ENCODE measurements at places on chromosomes 2 and 18.

GRCh38 chr18:35045121-35045520 lies 3.9 kb downstream of the MAPRE2 start:
- DNase-seq, result no peak

DNA sequence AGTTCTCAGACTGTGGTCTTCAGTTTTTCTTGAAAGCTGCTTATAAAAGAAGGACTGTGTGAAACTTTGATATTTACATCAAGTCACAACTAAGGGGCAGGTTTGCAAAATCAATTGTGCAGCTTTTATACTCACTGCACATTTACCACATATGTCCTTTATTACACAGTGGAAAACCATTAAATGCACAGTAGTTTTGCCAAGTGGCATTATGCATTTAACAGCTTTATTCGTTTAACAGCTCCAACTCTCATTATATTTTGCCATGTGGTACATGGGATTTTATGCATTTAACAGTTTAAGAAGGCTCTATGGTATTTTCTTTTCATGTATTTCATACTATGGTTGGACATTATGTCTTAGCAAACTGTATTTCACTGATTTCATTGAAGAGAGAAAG lies 135.6 kb downstream of the SATB2 start:
- DNase-seq, result no peak

DNA sequence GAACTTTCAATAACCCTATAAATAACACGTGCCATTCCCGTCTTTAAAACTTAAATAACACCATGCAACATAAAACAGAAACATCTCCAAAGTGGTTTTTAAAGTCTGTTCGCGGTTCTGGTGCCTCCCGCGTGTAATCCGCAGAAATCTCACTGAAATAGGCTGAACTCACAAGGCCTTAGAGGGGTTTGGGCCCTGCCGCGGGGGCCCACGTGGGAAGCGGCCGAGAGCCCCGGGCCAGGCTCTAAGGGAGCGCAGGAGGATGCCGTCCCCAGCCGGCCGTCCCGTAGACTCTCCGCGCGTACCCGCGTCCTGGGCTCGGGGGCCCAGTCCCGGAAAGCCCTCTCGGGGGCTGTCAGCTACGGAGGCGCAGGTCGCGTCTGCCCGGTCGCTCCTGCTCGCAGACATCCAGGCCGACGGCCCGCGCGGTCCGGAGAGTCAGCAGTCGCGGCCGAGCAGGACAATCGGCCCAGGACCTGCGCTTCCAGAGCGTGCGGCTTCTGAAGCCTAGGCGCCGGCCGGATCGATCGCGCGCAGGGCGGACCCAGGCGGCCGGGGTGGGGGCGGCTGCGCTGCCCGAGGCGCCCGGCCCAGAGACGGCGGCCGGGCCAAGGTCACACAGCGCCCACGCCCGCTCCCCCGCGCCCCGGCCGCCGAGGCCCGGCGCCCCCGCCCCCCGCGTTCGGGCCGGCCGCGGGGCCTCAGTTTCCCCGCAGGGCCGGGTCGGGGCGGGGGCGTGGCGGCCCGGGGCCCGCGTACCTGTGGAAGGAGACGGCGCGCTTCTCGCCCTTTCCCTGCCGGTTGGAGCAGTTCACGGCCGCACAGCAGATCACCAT lies 558 bp downstream of the THAP4 start:
- DNase-seq, result peak; percentile 12

GRCh38 chr18:77815666-77816338 lies 566.2 kb downstream of the GALR1 start:
- no peak for DNase-seq

DNA sequence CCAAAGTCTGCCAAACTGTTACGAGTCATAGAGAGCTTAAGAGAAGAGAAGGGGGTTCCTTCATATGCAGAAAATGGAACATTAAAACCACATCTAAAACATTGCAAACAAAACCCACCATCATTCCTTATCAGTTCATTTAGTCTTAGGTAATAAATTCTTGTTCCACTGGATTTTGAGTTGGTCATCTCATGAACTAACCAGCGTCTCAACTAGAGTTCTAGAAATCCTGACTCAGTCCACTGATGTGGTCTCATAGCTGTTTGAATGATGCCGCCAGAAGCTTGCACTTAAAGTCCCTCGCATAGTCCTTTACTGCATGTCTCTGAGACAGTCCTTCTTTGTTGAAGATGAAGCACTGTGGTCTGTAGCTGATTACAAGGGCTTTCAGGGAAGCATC lies 15.0 kb upstream of the CAB39 start:
- DNase-seq, result no peak

GRCh38 chr2:217103752-217104545 lies 244.1 kb upstream of the TNP1 start:
- no peak for DNase-seq

- no peak for DNase-seq
Observed at GRCh38 chr2:147224070-147224469, 620.8 kb upstream of the ACVR2A start.

DNA sequence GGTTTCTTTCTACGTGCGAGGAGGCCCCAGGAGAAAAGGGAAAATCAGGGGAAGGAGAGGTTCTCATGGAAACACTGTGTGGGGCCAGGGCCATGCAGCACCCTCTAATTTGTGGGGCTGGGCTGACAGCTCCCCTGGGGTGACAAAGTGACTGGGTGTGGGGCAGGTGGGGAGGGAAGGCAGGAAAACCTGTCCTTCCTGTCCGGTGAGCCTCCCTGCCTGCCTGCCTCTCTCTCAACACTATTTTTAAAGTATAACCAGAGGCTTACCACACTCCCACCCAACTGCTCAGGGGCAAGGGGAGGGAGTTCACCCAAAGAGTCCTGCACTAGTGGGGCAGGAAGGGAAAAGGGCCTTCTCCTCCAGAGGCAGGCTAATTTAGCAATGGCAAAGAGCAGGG lies 10.5 kb upstream of the EPAS1 start:
- DNase-seq, result no peak

- DNase-seq, result no peak
Observed at GRCh38 chr2:148875387-148876051, 492 bp downstream of the KIF5C start.

DNA sequence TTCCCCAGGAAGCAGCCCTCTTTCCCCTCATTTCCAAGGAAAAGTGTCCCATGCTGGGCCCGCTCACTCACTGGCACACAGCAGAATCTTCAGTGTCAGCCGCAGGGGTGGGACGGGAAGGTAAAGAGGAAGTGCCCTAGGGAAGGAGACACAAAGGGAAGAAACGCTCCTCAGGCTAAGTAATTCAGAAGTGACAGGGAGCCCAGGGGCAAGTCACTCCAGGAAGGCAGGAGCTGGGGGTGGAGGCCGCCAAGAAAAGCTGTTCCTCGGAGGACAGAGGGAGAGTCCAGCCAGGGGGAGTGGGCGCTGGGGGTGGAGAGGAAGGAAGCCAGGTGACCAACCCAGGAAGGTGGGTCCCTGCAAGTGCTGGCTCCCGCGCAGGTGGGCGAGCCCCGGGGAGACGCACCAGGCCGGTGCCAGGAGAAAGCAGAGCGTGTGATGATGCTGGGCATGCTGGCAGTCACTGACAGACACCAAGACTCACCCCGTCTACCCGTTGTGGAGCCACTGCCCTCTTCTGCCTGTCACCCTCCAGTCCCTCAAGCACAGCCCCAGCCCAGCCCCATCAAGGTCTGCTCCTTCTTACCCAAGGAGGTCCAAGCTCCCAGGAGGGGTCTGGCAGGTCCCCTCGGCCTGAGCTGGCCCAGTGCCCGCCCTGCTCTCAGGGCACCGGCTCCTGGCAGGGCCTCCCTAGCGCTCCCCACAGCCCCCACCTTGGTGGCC lies 21.7 kb downstream of the HDAC4 start:
- DNase-seq, result no peak

- DNase-seq, result no peak
Observed at GRCh38 chr2:237935740-237936452, 30.9 kb upstream of the UBE2F start.

DNA sequence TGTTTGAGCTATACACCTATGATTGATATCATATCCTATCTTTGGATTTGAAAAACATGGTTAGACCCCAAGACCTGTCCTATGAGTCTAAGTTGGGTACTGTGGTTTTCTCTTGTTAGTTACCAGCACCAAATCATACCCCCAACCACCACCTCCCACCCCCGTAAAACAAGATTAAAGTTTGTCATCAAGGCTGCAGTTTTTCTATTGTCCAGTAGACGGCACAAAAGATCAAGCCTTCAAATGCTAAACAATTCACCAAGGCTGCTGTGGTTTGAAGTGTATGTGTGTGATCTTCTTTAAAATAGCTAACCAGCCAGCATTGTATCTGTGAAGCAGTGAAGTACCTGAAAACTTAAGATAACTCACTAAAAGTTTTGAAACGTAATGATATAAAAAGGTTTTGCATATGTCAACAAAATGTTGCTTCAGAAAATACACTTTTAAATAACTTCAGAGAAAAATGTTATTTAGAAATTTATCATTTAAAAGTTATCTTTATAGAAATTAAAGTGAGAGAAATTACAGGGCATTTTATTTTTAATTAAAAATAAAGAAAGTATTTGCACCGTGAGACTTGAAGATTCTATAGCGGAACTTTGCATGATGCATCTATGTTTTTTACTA lies 5.8 kb upstream of the MEIS1 start:
- no peak for DNase-seq

DNA sequence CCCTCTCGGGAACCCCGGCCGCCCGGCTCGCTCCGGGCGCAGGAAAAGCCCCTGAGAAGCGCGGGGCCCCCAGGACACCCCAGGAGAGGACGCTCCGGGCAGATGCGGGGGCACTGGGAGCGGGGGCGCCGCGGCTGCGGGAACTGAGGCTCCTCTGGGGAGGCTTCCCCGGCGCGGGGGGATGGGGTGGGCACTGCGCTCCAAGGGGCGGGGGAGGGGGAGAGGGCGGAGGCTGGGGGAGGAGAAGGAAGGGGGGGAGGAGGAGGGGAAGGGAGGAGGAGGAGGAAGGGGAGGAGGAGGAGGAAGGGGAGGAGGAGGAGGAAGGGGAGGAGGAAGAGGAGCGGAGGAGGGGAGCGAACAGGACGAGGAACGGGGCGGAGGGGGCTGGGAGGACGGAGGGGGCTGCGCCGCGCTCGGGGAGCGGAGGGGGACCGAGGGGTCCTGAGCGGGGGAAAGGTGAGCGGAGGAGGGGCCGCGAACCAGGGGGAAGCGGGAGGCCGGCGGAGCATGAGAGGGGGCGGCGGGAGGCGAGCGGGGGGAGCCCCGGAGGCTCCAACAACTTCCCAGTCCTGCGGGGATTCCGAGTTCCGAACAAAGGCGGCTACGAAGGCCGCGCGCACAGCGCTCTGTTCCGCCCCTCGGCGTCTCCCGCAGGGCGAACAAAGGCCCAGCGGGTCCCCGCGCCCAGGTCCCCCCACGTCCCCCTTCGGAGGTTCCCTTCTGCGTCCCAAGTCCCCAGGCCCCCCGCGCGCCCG lies 742 bp downstream of the PXDN start:
- no peak for DNase-seq

GRCh38 chr2:9032536-9033255 lies 29.2 kb upstream of the MBOAT2 start:
- no peak for DNase-seq

DNA sequence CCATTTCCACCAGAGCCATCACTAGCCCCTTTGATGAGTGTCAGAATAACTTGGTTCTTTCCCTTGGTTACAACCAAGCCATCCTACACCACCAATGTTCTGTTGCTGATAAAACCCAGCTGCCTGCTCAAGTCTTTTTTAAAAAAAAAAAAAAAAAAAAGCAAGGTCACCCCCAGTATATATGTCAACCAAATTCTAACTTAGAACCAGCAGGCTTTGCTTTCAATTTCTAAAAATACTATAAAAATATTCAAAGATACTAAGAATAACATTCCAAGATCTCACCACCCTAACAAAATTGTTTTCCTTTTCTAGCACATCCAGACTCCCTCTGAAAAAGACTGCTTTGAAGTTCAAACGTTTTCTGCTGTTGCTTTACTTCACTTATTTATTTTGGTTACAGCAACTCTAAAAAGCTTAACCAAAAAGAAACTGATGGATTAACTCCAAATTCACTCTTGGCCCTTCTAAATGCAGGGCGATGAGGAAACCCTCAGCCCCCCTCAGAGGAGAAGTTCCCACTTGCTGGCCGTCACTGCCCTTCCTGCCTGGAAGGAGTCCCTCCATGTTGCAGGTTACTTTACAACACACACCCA lies 10.9 kb downstream of the UXS1 start:
- DNase-seq, result no peak

- no peak for DNase-seq
Observed at GRCh38 chr18:13871701-13872100, 43.6 kb downstream of the MC2R start.

- DNase-seq, result no peak
Observed at GRCh38 chr2:163768881-163769695, 33.3 kb upstream of the FIGN start.

DNA sequence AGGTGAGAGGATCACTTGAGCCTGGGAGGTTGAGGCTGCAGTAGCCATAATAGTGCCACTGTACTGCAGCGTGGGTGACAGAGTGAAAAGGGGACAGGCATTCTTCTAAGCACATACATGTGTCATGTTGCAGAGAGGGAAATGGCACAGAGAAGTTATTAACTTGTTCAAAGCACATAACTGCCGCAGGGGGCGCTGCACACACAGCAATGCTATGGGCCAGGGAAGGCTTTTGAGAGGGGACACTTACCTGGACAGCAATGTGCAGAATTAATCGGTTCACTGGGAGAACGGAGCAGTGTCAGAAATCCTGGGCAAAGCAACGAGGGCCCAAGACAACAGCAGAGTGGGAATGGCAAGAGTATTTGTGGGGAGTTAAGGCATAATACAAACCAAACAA lies 2.4 kb downstream of the SCYGR8 start:
- DNase-seq, result no peak

GRCh38 chr2:141968433-141968832 lies 162.4 kb downstream of the LRP1B start:
- DNase-seq, result no peak

DNA sequence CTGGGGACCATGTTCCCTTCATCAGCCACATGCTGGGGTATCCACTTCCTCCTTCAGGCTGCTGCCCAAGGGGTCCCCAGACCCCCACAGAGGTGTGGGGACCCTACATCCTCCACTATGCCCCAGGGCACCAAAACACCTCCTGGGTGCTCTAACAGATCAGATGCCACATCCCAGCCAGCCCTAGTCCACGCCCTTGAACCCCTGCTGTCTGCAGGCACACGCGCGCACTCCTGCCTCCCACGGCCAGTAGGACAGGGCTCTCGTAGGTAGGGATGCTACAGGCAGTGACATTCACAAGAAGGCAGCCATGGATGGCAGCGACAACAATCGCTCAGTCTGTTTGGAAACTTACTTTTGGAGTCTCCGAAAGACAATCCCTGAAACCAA lies 3.0 kb upstream of the GPC1 start:
- DNase-seq, result no peak

Measured in activated T-cell treated with anti-CD3 and anti-CD28 coated beads for 4 hours (primary cell).